ENCODE measurements at places on chromosomes 6 and 20.
A peak's percentile ranks its signal among the peaks of the same experiment; 100 is the strongest.

DNA sequence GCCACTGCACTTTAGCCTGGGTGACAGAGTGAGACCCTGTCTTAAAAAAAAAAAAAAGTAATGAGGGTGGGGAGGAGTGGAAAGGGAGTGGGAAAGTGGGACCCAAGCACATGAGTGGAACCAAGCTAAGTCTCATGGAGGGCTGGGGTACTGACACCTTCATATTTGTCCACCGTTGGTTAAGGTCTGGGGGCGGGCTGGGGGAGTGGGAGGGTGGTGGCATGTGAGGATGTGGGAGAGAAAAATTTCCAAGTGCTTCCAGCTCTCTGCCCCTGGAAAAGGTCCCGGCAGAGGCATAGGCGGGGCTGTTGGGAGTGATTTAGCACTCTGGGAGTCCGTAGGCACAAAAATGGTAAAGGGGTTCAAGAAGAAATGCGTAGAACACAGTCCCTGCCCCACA, 6.1 kb downstream of the PSORS1C2 start:
- DNase-seq: no peak

- DNase-seq: peak; percentile 51
Observed at GRCh38 chr20:33679758-33680485, 5.7 kb upstream of the NECAB3 start.

DNA sequence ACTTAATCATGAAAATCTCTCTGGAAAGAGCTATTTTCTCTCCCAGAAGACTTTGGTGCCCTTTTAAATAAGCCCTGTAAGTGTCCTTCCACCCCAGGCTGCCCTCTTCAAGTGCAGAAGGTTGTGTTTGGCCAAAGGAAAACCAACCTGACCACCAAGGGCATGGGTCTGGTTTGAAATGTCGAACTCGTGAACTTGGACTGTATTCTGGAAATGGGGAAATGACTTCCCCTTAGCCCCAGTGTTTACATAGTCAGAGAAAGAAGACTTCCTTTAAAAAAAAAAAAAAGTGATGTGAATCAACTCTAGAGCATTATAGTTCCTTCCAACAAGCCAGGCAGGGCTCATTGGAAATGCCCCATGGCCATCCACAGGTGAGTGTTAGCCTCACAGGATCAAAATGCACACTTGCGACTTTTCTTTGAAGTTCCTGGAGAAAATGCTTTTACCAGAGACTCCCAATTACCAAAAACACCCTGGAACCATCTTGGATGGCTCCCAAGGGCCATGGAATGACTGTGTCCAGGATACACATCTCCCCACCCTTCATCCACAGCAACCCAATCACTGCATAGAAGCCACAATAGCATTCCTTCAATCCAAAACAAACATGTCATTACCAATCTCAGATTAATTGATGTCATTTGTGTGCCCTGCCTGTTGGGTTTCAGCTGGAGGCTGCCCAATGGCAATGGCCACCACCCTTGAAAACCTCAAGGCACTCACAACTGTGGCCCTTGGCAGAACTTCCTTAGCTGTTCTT, 133.8 kb downstream of the CLIC5 start:
- no peak for DNase-seq

GRCh38 chr20:33188421-33188820, 20.5 kb downstream of the BPIFA2 start:
- DNase-seq: no peak

GRCh38 chr6:37862992-37863391, 43.5 kb downstream of the ZFAND3 start:
- DNase-seq: no peak

- no peak for DNase-seq
Observed at GRCh38 chr6:159013229-159013628, 13.2 kb upstream of the RSPH3 start.

GRCh38 chr20:20318365-20319161, 49.3 kb upstream of the INSM1 start:
- no peak for DNase-seq

DNA sequence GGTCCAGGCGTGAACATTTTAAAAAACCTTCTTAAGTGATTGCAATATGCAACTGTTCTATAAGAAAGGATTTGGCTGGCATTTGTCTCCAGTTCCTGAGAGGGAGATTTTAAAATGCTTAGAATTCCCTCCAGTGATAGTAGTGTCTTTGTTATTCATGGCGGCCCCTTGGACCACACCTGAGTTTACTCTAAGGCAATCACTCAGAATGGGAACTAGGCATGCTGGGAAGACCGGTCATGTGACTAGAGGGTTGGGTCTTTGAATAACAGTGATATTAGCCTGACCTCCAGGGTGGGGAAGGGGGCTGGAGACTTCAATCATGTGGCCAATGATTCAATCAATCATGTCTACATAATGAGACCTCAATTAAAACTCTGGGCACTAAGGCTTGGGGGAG, 50.7 kb upstream of the UTRN start:
- no peak for DNase-seq

- peak; percentile 38 for DNase-seq
Observed at GRCh38 chr6:45710304-45710821, 305.3 kb downstream of the CLIC5 start.

DNA sequence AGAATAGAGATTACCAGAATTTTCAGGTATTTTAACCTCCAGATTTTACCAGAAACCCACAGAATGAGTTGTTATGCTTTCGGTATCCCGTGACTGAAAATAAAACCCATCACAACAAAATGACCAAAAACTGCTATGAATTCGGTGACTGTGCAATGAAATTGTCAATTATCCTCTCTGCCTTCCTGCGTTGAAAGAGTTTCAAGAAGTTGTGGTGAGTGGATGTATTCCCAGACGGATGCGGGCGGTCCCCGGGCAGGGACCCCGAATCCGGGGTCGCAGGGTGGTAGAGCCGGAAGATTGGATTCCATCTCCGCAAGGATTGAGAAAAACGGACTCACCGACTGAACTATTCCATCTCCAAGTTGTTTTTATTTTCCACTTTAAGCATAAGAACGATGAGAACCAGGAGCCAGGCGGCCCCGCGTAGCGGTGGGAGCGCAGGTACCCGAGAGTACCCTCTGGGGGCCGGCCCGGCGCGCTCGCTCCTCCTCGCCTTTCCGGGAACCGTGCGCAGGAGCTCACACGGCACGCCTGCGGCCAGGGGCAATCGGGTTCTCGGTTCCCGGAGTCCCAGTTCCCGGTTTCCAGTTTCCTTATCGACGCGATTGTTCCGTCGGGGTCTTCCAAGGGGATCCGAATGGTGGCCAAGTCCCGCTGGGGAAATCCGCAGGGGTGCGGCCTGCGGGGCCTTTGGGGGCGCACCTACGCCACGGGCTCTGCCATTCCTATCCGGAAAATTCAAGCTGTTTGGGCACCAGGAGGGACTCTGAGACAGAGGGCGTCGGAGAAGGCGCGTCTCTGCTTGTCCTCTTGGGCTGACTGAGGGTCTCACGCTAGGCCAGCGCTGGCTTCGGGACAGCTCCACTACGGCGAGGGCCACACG, 104.9 kb upstream of the PRDM1 start:
- peak; percentile 42 for DNase-seq

DNA sequence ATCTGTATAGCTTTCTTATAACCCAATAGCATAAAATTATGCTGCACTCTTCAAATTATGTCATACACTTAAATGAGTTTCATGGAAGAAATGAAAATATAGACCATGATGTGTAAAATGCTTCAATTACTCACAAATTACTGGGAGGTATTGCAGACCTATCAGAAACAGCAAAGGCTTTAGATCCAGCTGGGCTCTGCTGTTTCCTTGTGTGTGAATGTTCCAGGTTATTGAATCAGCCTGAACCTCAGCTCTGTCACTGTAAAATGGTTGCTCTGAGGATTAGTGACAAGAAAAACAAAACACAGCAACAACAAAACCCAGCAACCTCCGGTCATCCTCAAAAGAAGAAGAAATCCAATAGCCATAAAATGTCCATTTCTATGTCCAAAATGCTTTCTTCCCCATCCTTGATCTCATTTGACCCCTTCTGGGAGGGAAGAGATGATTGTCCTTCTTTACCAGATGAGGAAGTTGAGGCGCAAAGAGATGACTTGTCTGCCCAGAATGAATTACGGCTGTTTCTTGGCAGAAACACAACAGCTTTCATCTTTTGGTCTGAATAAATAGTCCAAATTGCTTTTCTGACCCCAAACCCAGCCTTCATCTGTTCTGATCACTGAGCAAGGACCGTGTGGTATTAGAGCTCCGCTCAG, 42.2 kb upstream of the TGM6 start:
- no peak for DNase-seq

- no peak for DNase-seq
Observed at GRCh38 chr20:61053889-61054288, 198.2 kb upstream of the CDH4 start.

- peak; percentile 58 for DNase-seq
Observed at GRCh38 chr6:30690403-30691207, at the start of gene NRM. Gene NRM, minus strand, starts transcription at chr6:30690984. Its CDS starts 10 bp downstream, at chr6:30690974.

GRCh38 chr6:106620931-106621672, 8.2 kb downstream of the RTN4IP1 start:
- no peak for DNase-seq

GRCh38 chr6:163341224-163342061, 73.1 kb upstream of the QKI start:
- DNase-seq: no peak

DNA sequence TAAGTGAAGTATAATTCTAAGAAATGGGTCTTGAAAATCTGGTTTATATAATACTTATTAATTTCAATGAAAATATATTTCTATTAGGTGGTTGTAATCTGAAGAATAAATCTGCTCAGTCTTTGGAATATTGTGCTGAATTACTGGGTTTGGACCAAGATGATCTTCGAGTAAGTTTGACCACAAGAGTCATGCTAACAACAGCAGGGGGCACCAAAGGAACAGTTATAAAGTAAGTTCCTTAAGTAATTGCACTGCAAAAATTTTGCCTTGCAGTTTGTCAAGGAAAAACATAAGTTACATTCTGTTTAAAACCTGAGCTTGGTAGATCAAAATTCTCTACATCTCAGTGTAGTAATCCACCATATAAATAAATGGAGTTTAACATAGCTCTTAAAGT, 106.0 kb downstream of the MYO6 start:
- DNase-seq: peak; percentile 32

DNA sequence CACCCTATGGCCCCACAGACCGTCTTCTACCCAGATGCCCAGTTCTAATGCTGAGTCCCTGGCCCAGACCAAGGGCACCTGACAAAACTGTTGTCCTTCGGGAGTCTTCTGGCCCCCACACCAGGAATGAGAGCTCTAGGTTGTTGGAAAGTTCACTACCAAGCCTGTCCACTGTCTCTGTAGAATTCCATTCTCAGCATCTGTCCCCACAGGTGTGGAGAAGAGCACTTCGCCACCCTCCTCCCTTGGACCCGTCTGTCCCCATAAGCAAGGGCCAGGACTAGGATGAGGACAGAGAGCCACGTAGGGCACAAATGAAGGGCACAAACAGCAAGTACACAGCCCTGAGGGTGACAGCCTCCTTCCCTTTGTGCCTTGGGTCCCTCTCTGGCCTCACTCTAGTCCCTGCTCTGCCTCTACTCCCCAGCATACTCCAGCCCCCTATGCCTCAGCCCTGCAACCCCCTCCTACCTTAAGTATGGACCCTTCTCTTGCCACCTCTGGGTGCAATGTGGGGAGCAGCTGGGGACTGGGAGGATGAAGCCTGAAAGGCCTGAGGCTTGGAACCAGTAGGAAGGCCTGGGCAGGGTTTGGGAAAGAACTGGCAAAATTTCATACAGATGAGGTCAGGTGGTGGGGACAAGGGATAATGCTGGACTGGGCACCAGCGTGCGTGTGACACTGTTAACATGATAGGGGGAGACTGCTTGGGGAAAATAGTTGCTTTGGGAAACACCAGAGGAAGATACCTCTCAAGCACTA, 4.3 kb downstream of the LZTS3 start:
- DNase-seq: no peak

GRCh38 chr6:98593676-98594075, 240.7 kb upstream of the POU3F2 start:
- no peak for DNase-seq

DNA sequence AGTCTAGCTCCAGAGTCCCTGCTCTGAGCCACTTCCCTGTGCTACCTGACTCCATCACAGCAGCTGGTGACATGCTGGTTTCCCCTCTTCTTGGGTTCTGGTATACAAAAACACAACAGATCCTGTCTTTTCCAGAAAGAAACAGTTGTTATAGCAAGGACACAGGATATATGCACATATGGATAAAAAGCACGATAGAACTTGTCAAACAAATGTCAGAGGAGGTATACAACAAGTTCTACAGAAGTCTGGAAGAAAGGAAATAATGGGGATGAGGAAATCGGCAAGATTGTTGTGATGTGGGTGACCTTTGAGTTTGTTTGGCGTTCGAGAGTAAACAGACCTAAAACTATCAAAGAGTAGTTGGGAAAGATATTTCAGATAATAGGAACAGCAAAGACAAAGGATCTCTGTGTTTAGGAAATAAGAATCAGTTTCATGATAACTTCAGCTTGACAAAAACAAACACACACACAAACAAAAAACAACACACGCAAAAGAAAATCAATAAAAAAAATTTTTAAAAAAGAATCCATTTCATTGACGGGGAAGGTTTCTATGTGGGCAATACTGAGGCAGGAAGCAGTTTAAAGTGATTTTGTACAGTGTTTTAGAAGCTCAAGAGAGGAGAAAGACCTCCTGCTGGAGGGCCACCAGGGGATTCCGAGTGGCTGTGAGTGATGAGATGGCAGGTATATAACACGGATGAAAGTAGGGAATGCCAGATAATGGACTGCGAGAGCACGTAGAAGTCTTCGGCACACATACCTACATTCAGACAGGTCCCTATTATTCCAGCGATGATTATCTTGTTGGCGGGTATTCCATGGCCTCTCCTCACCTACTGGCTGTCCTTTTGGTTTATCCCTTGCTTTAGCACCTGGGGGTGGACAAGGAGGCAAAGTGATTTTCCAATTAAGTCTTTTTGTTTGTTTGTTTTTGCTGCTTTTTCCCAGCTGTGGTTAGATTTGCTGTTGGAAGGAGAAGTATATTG, 174.9 kb downstream of the HS3ST5 start:
- no peak for DNase-seq

GRCh38 chr6:69953491-69953890, 87.1 kb downstream of the COL19A1 start:
- DNase-seq: no peak

- no peak for DNase-seq
Observed at GRCh38 chr20:60104993-60105803, 147.0 kb downstream of the CDH26 start.

- no peak for DNase-seq
Observed at GRCh38 chr6:75853806-75854205, 104.8 kb downstream of the MYO6 start.

GRCh38 chr6:14965424-14966075, 280.3 kb upstream of the JARID2 start:
- DNase-seq: no peak

DNA sequence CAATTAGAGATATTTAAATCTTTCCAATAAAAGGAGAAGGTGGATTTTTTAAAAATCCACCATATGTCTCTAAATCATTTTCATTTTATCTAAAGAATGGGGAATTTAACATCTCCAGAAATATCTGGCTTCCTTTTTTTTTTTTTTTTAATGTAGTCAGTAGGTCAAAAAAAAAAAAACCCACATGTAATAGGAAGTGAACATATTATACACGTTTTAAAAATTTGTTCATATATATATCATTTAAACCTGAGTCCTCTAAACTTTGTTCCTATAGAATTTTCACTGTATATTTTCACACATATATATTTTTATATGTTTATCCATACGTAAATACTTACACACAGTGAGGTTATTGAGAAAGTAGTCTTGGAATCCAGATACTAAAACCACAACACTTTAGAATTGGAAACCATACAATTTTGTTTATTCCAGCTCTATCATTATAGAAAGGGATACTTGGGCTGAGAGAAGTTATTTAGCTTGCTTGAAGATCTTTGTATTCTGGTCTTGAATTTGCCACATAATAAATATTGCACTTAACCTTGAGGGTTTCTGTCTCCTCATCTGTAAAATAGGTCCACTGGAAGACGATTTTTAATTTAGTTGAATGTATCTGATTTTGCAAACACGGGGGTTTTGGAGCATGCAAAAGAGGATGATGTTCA, 62.1 kb upstream of the ZNF217 start:
- no peak for DNase-seq
